Activated CD4-positive, alpha-beta T cell treated with anti-CD3 and anti-CD28 coated beads, Interleukin-2, amount 10 ng/mL, durations not matched to agents 7 days and 5 days (primary cell): ENCODE measurements at places on chromosomes 13 and 19. TPM values are rescaled to one million over a fixed set of nuclear protein-coding genes. Genes with fewer than 3 reads are reported as not detected.

The SLC25A41 gene
- total RNA-seq: 0.42 TPM

The ALOX5AP gene
- total RNA-seq: 88.7 TPM

The TUBA3C gene
- total RNA-seq: not detected

The POSTN gene
- not detected for total RNA-seq

The TNNI3 gene
- total RNA-seq: not detected

The B3GNT8 gene
- total RNA-seq: 2.1 TPM

The ZNF793 gene
- 4.9 TPM for total RNA-seq

The COX6B2 gene
- total RNA-seq: not detected

The CBY2 gene
- not detected for total RNA-seq

The KCTD12 gene
- total RNA-seq: 5.8 TPM

The PGLYRP2 gene
- 0.08 TPM for total RNA-seq

The ZIC5 gene
- total RNA-seq: not detected

The RASGRP4 gene
- total RNA-seq: 2.6 TPM

The KIR2DL4 gene
- 0.30 TPM for total RNA-seq

The CD209 gene
- not detected for total RNA-seq

The PDE4A gene
- 14.3 TPM for total RNA-seq

The AXL gene
- 0.06 TPM for total RNA-seq

The SIGLEC10 gene
- 0.98 TPM for total RNA-seq

The RDH13 gene
- total RNA-seq: 15.6 TPM

The NLRP5 gene
- not detected for total RNA-seq

The CNOT3 gene
- 64.8 TPM for total RNA-seq

The TPRX2 gene
- not detected for total RNA-seq

The TUBB4A gene
- total RNA-seq: 1.2 TPM

The COPE gene
- total RNA-seq: 258 TPM

The CKM gene
- total RNA-seq: not detected

The MISP3 gene
- total RNA-seq: 0.67 TPM

The ADGRE2 gene
- total RNA-seq: 0.42 TPM

The LIM2 gene
- not detected for total RNA-seq

The MCF2L gene
- total RNA-seq: 1.4 TPM

The OR10H1 gene
- total RNA-seq: not detected

The FUT6 gene
- total RNA-seq: not detected

The MYO16 gene
- not detected for total RNA-seq

The KLHL1 gene
- not detected for total RNA-seq

The LILRA5 gene
- not detected for total RNA-seq

The FOXA3 gene
- not detected for total RNA-seq

The MADCAM1 gene
- total RNA-seq: not detected

The MYH14 gene
- not detected for total RNA-seq

The ZNF616 gene
- total RNA-seq: 7.5 TPM

The SIGLECL1 gene
- total RNA-seq: not detected

The CGB5 gene
- not detected for total RNA-seq

The GAPDHS gene
- not detected for total RNA-seq

The RCBTB1 gene
- 18.1 TPM for total RNA-seq

The ZIC2 gene
- not detected for total RNA-seq
